NCI-H2171 treated with DMSO at 0.1 percent for 48 hours (cell line): ENCODE measurements at places on chromosomes 7 and 10.
A peak's percentile ranks its signal among the peaks of the same experiment; 100 is the strongest.

GRCh38 chr10:16947069-16947468 is 129.8 kb upstream of the RSU1 start:
- DNase-seq: no peak

DNA sequence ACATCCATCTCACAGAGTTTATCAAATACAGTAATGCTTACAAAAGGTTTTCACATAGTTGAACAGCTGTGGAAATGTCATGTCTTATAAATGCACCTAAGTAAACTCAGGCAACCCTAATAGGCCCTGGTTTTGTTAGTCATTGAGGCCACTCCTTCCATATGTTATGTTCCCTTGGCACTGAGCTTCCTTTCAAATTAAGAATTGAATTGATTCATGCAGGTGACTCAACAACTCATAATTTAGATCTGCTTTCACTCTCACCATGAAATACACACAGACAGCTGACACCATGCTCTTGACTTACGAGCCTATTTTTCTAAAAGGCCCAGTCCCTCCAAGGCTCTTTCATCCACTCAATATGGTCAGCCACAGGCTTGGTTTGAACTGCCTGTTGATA is 476.9 kb downstream of the KCNMA1 start:
- peak; percentile 10 for DNase-seq

GRCh38 chr10:82358486-82359099 is 483.6 kb downstream of the NRG3 start:
- DNase-seq: no peak

DNA sequence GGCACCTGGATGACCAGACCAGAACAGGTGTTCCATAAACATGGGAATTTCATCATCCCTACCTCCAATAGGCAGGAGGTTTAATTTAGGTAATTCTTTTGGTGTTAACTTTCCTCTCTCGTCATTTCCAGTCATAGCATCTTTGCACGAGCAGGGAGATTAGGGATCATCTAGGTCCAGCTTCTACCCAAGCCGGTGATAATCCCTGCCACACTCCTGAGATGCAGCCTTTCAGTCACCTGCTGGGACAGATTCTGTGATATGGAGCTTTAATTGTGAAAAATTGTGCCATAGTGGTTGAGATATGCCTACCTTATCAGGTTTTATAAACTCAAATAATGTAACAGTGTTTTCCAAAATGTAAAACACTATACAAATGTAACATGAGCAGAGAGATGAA is 191.8 kb upstream of the AOAH start:
- DNase-seq: no peak
